ENCODE measurements at places on chromosomes 16 and 17. TPM values are rescaled to one million over a fixed set of nuclear protein-coding genes. Genes with fewer than 3 reads are reported as not detected.
A peak's percentile ranks its signal among the peaks of the same experiment; 100 is the strongest.

The GDPD1 gene
- total RNA-seq = 2.7 TPM

The AANAT gene
- total RNA-seq = 0.94 TPM

The MYLK3 gene
- total RNA-seq = 0.10 TPM

DNA sequence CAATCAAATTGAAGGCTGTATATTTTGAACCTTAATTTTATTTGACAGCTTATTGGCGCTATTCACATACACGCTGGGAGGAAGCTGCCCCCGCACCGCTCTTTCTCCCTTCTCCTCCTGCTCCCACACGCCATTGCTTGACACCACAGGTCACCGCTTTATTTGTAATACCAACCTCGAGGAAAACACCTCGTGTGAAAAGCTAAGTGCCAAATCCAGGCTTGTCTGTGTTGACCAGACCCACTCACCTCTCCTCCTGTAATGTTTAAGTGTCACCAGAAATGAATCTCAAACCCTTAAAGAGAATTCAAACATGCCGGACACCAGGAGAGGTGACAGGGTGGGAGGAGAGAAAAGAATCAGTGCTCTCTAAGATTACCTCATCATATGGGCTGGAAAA, 331.4 kb downstream of the GRIN2A start:
- no peak for DNase-seq
- H3K4me1 ChIP-seq = no peaks in the 10 kb centered on the region
- no peak overlapping the region for H3K27ac ChIP-seq
- no peaks in the 10 kb centered on the region for H3K36me3 ChIP-seq
- H3K27me3 ChIP-seq = no peaks in the 10 kb centered on the region

- peaks cover 32% of the 10 kb centered on the region for H3K27me3 ChIP-seq
- DNase-seq = no peak
- no peak overlapping the region for H3K27ac ChIP-seq
- no peaks in the 10 kb centered on the region for H3K36me3 ChIP-seq
- no peak overlapping the region for H3K4me3 ChIP-seq
Observed at GRCh38 chr16:71423016-71423415, 18.8 kb downstream of the TLE7 start.

GRCh38 chr17:51224402-51225262, 35.2 kb downstream of the MBTD1 start:
- peaks cover 36% of the 10 kb centered on the region for H3K36me3 ChIP-seq
- H3K4me3 ChIP-seq = no peak overlapping the region
- DNase-seq = no peak
- peak overlapping the region; percentile 66 for H3K27ac ChIP-seq
- H3K27me3 ChIP-seq = no peaks in the 10 kb centered on the region

- H3K27me3 ChIP-seq = no peaks in the 10 kb centered on the region
- H3K27ac ChIP-seq = no peak overlapping the region
- H3K4me1 ChIP-seq = no peaks in the 10 kb centered on the region
- no peaks in the 10 kb centered on the region for H3K36me3 ChIP-seq
Observed at GRCh38 chr16:20949660-20950059, 49.1 kb downstream of the LYRM1 start.

DNA sequence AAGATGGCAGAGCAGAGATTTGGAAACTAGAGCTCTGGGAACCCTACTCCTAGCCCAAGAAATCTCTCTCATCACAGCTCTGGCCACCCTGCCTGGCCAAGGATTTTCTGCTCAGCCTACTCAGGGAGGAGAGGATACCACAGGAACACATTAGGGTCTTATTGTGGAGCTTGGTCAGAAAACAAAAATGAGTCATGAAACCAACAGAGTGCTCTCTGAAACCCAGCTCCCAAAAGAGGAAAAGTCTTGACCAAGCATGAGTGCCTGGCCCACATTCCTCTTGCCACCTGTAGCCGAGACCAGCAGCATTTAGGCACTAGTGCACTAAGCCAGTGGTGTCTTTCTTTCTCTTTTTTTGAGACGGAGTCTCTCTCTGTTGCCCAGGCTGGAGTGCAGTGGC, 18.1 kb downstream of the SLC13A5 start:
- H3K4me1 ChIP-seq = no peaks in the 10 kb centered on the region
- H3K27ac ChIP-seq = no peak overlapping the region
- no peaks in the 10 kb centered on the region for H3K27me3 ChIP-seq
- no peak for DNase-seq

- H3K27ac ChIP-seq = no peak overlapping the region
- no peak overlapping the region for H3K4me3 ChIP-seq
Observed at GRCh38 chr17:79504181-79504605, 106.7 kb downstream of the RBFOX3 start.

GRCh38 chr16:565419-566330, 1.1 kb upstream of the NHLRC4 start:
- H3K27me3 ChIP-seq = peaks cover 13% of the 10 kb centered on the region
- no peak overlapping the region for H3K27ac ChIP-seq
- H3K36me3 ChIP-seq = no peaks in the 10 kb centered on the region

GRCh38 chr16:73710526-73710925, 586.1 kb upstream of the PSMD7 start:
- no peak for DNase-seq
- no peak overlapping the region for H3K27ac ChIP-seq
- no peaks in the 10 kb centered on the region for H3K27me3 ChIP-seq

DNA sequence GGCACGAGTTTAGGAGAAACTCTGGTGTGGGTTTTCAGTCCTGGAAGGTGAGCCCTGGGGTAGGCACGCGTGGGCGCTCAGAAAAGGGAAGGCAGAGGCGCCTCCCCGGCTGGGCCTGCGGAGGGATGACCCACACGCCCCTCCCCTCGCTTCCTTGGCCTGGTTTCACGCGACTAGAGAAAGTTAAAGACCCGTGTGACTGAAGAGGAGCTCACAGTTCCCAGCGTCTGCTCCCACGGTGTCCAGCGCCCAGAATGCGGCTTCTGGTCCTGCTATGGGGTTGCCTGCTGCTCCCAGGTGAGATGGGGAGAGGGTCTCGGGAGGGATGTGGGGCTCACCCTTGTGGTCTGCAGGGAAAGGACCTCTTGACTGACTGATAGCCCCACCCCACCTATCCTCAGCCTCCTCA, at the start of gene CD300LG:
TSS of gene CD300LG (plus strand) at position 214 of the 409 bp plus-strand sequence. CDS start at position 255, 41 bp downstream.
- no peak for DNase-seq
- no peaks in the 10 kb centered on the region for H3K36me3 ChIP-seq
- no peak within 1 kb of the TSS for H3K27ac ChIP-seq
- peaks cover 8% of the 10 kb centered on the region for H3K27me3 ChIP-seq
- no peaks in the 10 kb centered on the region for H3K4me1 ChIP-seq

- no peak overlapping the region for H3K4me3 ChIP-seq
- no peaks in the 10 kb centered on the region for H3K27me3 ChIP-seq
- no peaks in the 10 kb centered on the region for H3K36me3 ChIP-seq
- H3K27ac ChIP-seq = no peak overlapping the region
- no peak for DNase-seq
Observed at GRCh38 chr17:36131421-36131820, 27.8 kb downstream of the CCL4 start.

Data from B cell (primary cell).